ENCODE measurements at places on chromosomes 1 and 21. TPM values are rescaled to one million over a fixed set of nuclear protein-coding genes. Genes with fewer than 3 reads are reported as not detected.

The TP73 gene
- 0.53 TPM for total RNA-seq

The F3 gene
- 26.9 TPM for total RNA-seq

The TNFRSF8 gene
- 4.0 TPM for total RNA-seq

The CD1C gene
- not detected for total RNA-seq

The TMCO1 gene
- total RNA-seq, result 83.1 TPM

The LCE3E gene
- total RNA-seq, result not detected

The GUCA2B gene
- total RNA-seq, result not detected

The PTCH2 gene
- under 0.01 TPM for total RNA-seq

The TSPAN1 gene
- 0.29 TPM for total RNA-seq

The OR2AK2 gene
- not detected for total RNA-seq

The OR6K3 gene
- not detected for total RNA-seq

The LAPTM5 gene
- total RNA-seq, result not detected

The ODF2L gene
- total RNA-seq, result 11.8 TPM

The DMRTA2 gene
- not detected for total RNA-seq

The TNNI3K gene
- total RNA-seq, result 1.2 TPM

The SFN gene
- 0.29 TPM for total RNA-seq
